ENCODE measurements at places on chromosomes 12 and 14.

DNA sequence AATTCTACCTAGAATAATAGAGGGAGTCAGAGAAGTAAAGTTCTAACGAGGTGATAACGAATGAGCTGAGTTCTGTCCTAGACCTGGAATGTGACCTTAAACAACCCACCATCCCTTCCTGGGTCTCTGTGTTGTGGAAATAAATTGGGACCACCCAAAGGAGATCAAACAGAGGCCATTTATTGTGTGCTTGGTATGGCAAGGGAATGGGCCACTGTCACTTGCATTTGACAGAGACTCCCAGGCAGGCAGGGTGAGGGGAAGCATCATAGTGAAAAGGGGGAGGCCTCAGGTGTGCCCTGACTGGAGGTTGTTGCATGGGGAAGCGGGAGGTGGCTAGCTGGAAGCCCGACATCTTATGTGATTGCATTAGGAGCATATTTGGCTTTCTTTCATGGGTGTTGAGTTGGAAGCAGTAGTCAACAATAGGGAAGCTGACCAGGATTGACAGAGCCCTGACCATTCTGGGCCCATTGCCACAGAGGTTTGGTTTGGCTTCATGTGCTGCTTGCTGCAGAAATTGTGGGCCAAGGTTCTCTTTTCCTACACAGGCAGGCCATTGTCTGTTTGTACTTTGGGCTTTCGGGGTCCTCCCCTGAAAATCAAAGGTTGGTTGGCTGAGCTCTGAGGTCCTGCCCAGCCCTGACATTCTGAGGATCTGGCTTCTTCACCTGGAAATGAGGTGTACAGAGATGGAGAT lies 17.6 kb upstream of the FAM181A start:
- no peak for DNase-seq

DNA sequence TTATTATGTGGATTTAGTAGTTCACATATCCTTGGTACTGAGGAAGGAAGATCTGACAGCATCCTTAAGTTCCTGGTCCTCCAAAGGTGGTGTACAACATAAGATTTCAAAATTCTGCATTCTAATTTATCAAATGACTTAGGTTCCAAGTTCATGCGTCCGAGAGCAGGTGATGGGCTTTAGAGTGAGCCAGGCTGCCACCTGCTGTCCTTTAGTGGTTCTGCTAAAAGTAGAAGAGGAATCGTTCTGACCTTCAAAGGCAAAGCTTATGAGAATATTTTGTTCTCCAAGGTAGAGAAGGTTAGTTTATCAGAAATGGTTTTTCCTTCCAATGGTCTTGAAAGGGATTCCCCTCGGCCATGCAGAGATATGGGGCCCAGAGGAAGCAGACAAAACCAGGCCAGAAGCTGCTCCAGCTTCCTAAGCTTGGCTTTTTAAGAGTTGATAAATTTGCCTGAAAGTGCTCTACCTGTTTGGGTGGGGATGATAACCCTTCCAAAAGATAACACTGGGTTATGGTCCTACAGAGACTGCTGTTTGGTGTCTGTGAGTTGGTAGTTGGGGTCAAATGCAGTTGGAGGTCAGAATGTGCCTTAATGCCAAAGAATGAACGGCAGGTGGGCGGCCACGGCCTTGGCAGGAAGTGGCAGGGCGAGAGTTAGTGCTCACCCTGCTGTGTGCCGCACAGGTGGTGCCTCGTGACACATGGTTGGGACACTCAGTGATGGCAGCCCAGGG lies 29.1 kb upstream of the LRTM2 start:
- DNase-seq = peak; percentile 79

DNA sequence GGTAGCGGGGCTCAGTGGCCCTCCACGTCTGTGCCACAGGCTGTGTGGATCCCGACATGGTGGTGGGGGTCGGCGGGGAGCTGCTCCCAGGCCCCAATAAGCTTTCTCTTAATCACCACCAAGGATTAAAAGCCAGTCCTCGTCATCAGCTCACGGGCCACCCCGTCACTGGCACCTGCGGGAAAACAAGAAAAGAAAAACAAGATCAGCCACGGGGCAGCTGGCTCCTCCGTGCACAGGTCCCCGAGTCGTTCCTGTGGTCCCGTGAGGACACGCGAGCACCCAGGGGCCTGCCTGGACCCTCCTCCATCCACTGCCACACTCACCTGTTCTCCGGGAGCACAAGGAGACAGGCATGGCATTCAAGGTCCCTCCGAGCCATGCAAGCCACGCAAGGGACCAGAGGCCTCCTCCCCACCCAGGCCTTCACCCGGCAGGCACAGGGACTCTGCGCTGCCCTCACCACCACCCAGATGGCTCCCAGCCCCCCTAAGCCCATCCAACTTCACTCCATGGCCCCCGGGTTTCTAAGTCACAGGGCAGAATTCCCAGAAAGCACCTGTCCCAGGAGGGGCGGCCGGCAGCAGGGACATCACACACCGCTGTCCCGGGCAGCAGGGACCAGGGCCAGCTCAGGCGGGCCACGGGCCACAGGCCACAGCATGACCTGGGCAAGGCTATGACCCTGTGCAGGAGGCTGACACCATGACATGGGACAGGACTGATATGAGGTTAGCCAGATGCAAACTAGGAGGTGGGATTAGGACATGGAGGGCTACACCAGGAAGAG lies 72.0 kb downstream of the NCOR2 start:
- DNase-seq = no peak

DNA sequence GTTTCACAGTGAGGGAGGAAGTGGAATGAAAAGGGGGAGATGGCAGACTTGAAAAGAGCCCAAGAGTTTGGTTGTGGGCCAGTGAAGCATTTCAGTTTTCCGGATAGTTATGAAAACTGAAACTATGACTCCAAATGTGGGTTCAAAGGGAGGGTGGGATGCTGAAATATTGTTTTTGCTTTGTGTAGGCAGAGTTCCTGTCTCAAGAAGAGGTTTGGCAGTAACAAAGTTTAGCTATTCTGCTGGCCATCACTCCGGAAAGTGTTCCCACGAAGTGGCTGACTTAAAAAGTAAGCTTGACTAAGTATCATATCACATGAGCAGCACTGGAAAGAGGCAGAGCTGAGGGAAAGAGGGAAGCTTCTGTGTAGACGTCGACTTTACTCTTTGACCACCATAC lies 85.2 kb downstream of the CAND1 start:
- DNase-seq = no peak

DNA sequence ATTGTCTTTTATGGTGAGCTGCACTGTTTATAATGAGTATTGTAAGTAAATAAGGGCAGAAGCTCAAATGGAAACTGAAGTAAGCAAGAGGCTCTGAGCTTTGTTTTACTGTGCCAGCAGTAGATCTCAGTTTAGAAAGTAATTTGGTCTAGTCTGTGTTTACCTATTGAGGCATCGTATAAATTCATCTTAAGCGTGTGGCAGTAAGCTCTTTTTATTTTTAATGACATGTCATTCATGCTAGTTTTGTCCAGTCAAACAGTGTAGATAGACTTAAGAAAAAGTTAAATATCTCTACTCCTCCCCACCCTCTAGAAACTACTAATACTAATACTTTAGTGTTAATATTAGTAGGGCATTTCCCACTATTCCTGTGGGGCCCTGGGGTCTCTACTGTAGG lies 2.0 kb downstream of the ANO6 start:
- DNase-seq = no peak

- no peak for DNase-seq
Measured at GRCh38 chr12:20452496-20453010, 84.2 kb downstream of the PDE3A start.

- no peak for DNase-seq
Measured at GRCh38 chr12:38898001-38898684, 7.2 kb downstream of the CPNE8 start.

- DNase-seq = no peak
Measured at GRCh38 chr12:41053046-41053445, 135.1 kb upstream of the PDZRN4 start.

DNA sequence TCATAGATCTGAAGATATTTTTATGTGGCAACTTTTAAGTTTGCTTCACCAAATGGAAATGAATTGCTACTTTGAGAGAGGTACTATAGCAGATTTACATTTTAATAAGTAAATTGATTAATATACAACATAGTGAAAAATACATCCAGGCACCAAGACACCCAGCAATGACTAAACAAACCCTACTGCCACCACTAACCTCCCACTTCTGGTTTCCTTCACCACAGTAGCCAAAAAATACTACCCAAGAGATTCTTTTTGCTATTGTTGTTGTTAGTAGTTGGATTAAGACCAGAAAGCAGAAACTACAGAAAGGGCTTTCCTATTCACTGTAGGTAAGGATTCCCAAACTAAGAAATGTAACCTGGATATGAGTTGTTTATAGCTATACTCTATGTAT lies 54.1 kb downstream of the COCH start:
- DNase-seq = no peak

DNA sequence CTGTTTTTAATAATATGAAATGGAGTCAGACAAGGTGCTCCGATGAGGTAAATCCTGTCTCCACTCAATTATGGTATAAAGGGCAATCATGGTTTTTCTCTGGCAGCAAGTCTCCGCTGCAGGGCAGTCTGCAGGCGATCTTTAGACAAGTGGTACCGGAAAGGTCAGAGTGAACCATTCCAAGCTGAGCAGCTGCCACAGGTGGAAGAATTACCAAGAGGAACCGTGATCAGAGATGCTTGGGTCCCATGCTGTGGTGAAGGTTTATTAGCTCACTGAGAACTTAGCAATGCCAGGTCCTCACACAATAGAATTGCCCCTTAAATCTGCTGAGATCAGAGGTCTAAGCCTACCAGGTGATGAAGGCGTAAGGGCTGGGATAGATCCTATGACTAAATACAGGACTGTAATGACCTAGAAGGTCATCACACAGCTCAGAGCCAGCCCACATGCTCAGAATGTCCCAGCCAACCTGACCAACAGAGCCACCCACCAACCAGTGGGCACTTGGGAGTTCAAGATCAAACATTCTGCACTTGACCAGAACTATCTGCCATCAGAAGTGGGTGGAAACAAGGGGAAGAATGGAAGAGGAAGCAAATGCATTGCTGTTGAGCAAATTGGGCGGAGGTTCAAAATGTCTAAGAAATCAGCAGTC lies 175.2 kb upstream of the BCL2L14 start:
- no peak for DNase-seq

DNA sequence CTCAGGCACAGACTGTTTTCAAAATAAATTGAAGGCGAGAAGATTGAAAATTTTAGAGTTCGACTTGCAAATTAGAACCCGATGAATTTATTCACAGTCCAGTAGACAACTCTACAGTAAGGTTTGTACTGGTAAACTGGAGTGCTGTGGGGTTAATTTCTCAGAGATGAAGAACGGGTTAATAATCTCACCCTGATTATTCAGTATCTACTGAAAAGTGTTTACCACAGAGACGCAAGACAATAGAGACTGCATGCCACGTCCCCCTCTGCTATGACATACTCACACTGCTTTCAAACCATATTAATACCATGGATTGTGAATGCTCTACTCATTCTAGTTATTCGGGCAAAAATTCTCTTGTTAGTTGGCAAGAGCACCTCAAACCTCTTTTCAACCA lies 36.1 kb downstream of the CFL2 start:
- DNase-seq = no peak

DNA sequence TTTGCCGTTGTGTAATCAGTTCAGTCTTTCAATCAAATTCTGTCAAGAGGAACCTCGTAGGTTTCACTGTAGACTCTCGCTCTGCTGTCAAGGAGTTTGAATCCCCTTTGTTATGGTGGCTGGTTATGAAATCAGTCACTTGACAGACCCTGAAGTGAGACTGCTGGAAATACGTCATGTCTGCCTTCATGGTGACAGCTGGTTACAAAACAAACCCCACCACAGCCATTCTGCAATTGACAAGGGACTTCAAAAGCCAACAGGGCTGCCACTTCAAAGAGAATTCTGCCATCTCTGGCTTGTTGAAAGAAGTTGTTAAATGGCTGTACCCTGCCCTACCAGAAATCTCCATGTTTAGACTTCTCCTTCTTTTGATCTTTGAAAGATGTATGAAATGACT lies 286.9 kb downstream of the ERC1 start:
- DNase-seq = no peak

DNA sequence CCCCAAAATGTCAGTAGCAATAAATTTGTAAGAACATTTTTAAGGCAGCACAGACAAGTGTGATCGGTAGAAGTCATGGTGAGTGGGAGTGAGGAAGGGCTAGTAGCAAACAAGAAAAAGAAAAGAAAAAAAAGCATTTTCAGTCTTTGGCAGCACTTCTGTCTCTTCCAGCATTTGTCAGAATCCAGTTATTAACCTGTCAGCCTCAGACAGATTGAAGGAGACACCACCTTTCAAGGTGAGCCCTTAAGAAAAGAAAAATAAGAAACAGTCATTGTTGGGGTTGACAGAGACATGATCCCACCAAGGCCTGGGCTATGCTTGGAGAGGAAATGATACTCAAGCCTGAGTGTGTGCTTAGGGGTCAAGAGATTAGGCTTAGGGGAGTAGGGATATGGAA lies 947.4 kb downstream of the NRXN3 start:
- no peak for DNase-seq

DNA sequence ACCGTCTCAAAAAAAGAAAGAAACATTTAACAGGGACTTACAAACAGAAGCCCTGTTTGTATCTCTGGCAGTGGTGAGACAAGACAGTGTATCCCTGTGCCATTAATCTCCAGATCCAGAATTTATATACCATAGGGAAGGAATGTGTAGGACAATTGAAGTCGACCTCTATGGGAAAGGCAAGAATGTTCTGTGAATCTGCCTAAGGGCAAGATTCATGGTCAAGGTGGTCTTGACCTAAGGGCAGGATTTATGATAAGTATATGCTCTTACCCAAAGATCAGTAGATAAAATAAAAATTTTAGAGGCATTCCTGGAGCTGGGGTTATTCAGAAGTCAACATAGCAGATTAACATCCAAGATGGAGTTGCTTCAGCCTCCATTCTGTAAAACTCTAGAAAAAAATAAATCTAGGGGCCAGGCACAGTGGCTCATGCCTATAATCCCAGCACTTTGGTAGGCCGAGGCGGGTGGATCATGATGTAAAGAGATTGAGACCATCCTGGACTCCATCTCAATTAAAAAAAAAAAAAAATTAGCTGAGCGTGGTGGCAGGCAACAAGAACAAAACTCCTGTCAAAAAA lies 21.0 kb upstream of the SP1 start:
- DNase-seq = no peak

GRCh38 chr12:74906224-74906623 lies 303.4 kb downstream of the KCNC2 start:
- no peak for DNase-seq

- DNase-seq = no peak
Measured at GRCh38 chr12:6866163-6866919, 990 bp upstream of the TPI1 start.

GRCh38 chr12:24728366-24728765 lies 220.5 kb downstream of the BCAT1 start:
- DNase-seq = no peak

DNA sequence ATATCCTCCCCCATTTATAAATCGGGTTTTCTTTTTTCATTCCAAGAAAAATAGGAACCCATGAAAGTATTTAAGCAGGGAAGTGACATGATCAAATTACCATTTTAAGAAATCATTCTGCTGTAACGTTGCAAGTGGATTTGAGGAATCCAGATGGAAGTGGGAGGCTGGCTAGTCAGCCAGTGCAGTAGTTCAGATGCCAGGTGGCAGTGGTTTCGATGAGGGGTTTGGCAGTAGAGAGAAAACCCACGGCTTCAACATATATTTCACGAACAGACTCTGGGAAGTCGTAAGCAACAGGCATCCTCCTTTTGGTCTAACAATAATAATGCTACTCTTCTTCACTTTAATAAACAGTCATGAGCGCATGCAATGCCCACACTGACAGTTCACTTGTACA lies 25.0 kb downstream of the PDZRN4 start:
- no peak for DNase-seq

- DNase-seq = no peak
Measured at GRCh38 chr14:20956376-20956976, 1.2 kb downstream of the RNASE2 start.

GRCh38 chr12:117904051-117904450 lies 64.7 kb downstream of the KSR2 start:
- DNase-seq = no peak

Measured in adrenal gland (tissue), 19 donors.